Peyer's patch (tissue), 4 donors: ENCODE measurements at places on chromosomes 5 and 9. TPM values are rescaled to one million over a fixed set of nuclear protein-coding genes. Genes with fewer than 3 reads are reported as not detected.

Gene SLC25A2
- total RNA-seq: 4.1 TPM

DNA sequence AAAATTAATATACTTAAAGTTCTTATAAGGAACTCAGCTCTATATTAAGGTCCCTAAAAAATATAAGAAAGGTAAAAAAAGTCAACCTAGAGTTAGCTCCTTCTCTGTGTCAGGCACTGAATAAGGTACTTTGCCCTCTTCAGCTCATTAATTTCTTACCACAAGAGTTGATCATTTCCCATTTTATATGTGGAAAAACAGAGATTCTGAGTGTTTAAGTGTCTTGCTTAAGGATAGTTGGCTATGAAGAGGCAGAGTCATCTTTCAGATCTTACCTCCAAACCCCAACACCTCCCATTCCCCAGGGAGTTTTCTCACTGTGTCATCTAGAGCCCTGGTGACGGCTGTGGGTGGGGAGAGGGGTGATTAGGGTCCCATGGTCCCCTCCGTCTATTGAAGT is 40.6 kb downstream of the INSYN2B start:
- no peak for DNase-seq

DNA sequence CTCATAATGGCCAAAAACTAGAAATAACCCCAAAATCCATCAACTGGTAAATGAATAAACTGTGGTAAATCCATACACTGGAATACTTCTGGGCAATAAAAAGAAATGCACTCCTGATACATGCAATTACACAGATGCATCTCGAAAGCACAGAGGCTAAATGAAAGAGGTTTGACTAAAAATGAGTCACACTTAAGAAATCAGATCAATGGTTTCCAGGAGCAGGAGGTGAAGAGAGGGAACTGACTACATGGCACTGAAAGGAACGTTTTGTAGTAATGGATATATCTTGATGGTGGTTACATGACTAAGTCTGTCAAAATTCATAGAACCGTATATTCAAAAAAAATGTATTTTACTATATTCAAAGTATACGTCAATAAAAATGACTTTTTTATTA is 42.4 kb downstream of the STRBP start:
- DNase-seq: no peak

DNA sequence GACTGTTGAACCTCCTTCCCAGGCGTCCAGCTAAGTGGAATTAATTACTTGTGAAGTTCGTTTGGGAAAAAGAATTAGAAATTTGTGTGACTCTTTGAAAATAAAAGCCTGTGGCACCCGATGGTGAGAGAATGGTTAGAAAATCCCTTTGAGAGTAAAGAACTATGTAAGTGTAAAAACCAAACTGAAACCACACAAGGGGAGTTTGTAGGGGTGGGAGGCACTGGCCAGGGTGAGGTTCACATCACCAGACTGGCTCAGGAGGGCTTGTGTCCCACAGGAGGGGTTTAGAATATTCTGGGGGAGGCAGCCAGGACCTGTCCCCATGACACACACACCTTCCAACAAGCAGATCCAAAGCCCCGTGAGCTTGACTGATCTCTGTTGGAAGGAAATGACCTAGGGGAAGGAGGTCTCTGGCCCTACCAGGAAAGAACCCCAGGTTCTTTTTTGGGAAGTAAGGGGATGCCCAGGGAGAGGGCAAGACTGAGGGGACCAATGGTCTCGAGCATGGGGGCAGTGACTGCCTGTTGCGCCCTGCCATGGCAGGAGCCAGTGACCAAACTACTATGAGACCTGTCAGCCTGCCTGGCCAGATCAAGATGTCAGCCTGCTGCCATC is 4.3 kb downstream of the SPATA24 start:
- DNase-seq: peak; percentile 38

DNA sequence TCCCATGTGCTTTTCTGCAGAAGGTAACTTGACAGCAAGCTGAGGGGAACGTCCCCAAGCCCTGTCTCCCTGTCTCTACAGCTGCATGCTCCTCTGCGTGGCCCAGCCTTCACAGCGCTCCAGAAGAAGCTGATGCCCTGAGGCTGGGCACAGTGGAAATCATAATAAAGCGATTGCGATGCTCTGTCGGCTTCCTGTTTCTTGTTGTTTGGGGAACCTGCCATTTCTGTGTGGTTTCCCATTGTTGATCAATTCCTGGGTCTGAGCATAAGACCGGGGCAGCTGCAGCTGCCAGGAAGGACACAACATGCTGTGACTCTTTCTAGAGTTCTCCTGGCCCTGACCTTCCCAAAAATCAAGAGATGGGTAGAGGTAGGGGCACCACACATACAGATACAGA is 7.2 kb upstream of the DNAJB5 start:
- DNase-seq: no peak

GRCh38 chr5:81080809-81081460 is 120.8 kb downstream of the RASGRF2 start:
- DNase-seq: no peak

DNA sequence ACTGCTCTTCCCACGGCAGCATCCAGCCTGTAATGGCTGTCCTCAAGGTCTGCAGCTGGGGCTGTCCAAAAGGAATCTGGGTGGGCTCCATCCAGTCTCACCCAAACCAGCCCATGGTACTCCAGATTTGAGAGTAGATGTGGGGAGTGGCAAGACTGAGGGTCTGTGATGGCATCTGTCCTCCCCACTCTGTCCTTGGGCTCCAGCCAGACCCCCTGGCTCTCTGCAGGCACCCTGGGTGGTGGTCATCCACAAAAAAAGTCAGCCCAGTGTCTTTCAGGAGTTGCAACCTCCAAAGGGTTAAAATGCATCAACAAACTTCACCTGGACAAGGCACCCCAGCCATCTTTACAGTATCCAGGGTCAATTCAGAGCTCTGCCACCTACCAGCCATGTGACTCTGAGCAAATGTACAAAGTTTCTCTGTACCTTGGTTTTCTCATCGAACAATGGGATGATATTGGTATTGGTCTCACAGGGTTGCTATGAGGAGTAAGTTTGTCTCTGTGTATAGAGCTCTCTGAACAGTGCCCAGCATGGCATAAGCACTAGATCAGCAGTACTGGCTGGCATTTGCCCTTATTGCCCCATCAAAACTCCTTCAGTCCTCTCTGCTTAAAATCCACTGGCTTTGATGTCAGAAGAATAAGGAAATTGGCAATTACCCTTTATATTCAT is 7.3 kb upstream of the S1PR3 start:
- no peak for DNase-seq

DNA sequence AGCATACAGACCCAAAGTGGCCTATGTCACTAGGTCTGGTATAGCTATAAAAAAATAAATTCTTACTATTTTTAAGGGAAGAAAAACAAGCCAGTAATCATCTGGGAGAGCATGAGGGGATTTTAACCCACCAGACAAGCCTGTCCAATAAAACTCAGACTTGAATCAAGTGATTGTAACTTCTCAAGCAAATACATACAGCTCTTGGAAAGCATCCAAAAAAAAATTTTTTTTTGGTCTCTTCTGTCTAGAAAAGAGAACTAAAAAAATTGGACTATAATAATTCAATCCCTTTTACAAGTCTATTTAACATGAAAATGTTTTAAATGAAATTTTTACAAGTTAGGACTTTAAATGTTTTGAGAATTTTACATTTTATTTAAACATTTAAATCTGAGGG is 61.7 kb downstream of the FBXL17 start:
- no peak for DNase-seq

GRCh38 chr9:137987244-137988030 is 109.9 kb downstream of the CACNA1B start:
- DNase-seq: no peak

- DNase-seq: no peak
Observed at GRCh38 chr5:179409806-179410205, 64.5 kb upstream of the ADAMTS2 start.

- no peak for DNase-seq
Observed at GRCh38 chr9:130561056-130561455, 18.3 kb upstream of the FUBP3 start.
